ENCODE measurements at places on chromosomes 12 and 14.

DNA sequence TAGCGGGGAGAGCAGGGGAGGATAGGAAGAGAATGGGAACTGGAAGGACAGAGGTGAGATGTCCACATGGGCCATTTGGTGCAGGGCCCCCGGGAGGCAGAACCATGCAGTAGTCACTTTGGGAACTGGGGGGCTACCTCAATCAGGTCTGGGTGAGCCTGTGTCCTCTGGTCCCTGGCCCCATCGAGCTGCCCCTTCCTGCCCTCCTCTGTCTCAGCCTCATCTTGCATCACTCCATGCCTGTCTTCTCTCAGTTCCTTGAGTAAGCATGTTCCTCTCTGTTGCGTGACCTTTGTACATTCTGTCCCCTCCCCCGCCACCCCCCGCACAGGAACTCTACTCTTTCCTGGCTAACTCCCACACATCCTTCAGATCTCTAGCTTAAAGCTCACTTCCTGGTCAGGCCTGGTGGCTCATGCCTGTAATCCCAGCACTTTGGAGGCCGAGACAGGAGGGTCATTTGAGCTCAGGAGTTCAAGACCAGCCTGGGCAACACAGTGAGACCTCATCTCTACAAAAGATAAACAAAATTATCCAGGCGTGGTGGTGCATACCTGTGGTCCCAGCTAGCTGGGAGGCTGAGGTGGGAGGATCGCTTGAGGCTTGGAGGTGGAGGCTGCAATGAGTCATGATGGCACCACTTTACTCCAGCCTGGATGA lies 23.2 kb downstream of the FOS start:
- DNase-seq: no peak

DNA sequence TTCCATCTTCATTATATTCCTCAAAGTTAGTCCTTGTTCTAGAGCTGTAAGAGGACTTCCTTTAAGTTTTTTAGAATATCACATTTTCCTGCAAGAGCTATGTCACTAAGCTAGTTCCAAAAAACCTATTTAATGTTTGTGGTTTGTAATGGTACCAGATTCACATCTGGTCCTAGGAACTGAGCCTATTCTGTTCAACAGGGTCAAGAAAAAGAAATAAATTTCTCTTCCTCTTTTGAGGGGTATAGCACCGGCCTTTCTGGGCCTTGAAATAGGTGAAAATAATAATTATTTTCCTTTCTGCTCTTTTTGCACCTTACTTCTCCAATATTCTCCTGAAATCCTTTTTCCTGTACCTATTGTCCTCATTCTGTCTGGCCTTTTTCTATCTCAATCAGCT lies 3.6 kb upstream of the STXBP6 start:
- DNase-seq: no peak

- no peak for DNase-seq
Observed at GRCh38 chr12:131643631-131644452, 67.0 kb upstream of the SFSWAP start.

GRCh38 chr12:51722431-51722830 lies 126.1 kb downstream of the FIGNL2 start:
- no peak for DNase-seq

DNA sequence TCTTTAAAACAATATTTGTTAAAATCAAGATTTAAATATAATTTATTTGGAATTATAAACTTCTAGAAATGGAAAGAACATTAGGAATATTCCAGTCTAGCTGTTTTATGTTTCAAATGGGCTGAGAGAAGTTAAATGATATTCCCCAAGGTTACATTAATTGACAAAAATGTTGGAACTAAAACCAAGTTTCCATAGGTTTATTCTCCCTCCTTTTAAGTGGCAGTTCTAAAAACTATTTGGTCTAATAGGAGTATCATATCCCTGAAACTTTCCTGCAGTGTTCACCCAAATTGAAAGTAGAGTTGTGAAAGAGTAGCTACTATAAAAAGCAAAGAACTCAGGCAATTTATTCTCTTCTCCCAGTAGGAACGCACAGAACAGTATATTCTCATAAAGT lies 1185.5 kb downstream of the LRFN5 start:
- no peak for DNase-seq

GRCh38 chr12:71160585-71160984 lies 2.8 kb upstream of the TSPAN8 start:
- DNase-seq: no peak

GRCh38 chr14:56549721-56550120 lies 29.9 kb upstream of the TMEM260 start:
- no peak for DNase-seq

GRCh38 chr14:35878272-35879150 lies 52.4 kb downstream of the BRMS1L start:
- DNase-seq: no peak

DNA sequence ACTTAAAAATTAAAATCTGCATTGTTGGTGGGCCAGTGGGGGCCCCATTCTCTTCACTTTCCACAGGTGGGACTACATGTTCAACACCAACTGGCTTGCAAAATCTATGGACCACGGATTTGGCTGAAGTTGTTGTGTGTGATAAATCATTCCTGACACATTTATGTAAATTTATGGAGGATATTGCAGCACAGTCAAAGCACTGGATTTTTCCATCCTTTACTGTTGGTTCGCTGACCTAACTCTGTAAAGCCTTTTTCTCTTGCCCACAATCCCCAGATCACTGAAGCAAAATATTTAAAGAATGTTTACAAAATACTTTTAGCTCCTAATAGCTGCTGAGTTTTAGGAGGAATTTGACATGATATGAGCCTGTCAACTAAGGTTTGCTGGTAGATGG lies 219.7 kb upstream of the PRICKLE1 start:
- DNase-seq: no peak

DNA sequence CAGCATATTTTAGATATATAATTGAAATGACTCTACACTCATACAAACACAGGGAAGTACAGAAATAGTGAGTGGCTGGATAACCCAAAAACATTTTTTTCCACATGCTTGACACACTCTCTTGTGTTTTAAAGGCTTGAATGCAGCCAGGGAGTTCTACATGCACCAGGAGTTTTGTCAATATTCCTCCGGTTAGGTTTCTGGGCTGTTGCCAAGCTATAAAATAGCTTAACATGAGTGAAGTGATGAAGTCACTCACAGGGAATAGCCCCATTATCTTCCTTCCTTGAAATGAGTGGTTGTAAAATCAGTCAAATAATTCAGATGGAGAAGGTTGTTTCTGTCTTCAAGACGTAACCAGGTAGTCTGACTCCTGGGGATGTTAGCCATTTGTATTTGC lies 582.7 kb downstream of the SLC6A15 start:
- no peak for DNase-seq

All from stimulated activated CD4-positive, alpha-beta T cell treated with anti-CD3 and anti-CD28 coated beads, Interleukin-1b, Interleukin-23, amount 100 ng/mL, for 1 hour (primary cell).